NK-92 treated with Interleukin-12 subunit alpha and Interleukin-12 subunit beta, amount 100 ng/mL, for 24 hours (cell line): ENCODE measurements at places on chromosomes 2 and 18.

DNA sequence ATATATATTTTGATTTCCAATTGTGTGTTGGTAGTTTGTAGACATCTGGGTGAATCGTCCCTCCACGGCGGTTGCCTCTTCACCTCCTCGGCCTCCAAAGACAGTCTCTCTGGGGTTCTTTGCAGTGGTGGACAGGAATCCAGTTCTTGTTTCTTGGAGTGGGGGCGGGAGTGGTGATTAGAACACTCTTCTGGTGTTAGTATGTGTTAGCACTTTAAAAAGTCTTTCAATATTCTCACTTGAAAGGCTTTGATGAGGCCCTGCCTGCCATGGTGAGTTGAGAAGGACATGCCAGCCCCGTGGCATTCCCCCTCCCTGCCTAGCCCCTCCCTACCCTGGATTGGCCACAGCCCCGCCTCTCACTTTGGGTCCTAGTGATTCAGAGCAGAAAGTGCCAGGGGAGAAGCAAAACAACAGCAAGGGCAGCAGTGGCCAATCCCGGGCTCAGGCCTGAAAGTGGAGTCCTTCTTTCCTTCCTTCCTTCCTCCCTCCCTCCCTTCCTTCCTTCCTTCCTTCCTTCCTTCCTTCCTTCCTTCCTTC, 316.8 kb upstream of the HS6ST1 start:
- DNase-seq: no peak

- no peak for DNase-seq
Observed at GRCh38 chr18:49572611-49573345, 10.9 kb downstream of the LIPG start.

DNA sequence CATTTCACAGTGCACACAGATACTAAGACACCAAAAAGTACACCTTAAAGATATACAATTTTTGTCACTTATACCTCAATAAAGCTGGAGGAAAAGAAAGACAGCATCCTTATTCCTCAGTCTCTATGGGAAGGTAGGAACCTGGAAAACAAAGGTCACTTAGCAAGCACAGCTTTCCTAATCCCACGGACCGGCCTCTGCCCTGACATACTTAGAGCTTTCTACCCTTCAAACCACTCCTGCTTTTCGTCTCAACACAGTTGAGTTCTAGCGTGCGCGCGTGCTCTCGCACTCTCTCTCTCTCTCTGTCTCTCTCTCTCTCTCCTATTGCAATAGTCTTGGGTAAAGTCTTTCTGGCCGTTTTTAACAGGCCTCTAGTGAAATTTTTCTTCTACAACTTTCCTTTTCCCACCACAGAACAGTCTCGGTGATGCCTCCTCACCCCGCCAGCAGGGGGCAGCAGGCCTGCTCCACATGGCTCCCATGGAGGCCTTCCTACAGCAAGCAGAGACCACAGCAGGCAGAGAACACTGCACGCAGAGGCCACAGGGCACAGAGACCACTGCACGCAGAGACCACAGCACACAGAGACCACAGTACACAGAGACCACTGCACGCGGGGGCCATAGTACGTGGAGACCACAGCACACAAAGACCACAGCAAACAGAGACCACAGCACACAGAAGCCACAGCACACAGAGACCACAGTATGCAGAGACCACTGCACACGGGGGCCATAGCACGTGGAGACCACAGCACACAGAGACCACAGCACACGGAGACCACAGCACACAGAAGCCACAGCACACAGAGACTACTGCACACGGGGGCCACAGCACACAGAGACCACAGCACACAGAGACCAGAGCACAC, 106.9 kb downstream of the FBXO15 start:
- peak; percentile 23 for DNase-seq

GRCh38 chr2:56450772-56451171, 267.0 kb downstream of the CCDC85A start:
- no peak for DNase-seq
